Iris pigment epithelial cell (primary cell): ENCODE measurements at places on chromosomes 2 and 18.
A peak's percentile ranks its signal among the peaks of the same experiment; 100 is the strongest.

- DNase-seq: no peak
Observed at GRCh38 chr18:377088-377487, 109.2 kb upstream of the THOC1 start.

DNA sequence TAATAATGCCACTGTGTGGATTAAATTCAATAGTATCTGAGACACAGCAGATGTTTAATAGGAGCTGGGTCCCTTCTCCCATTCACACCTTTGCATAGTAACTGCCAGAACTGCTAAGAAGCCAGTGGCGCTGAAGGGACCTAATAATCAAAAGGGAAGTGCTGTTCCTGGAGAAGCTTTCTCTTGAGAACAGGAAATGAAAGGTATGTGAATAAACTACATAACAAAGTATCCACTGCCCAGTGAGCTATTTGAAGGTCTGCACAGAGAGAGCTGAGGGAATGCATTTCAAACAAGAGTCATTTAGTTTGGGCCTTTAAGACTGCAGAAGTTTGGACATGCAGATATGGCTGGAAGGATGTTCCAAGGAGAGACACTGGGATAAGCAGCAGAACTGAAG, 56.1 kb upstream of the KIDINS220 start:
- DNase-seq: peak; percentile 23

- DNase-seq: peak; percentile 45
Observed at GRCh38 chr2:172215172-172215935, 112.7 kb upstream of the DLX2 start.

GRCh38 chr2:161243905-161244304, 64.3 kb upstream of the PSMD14 start:
- no peak for DNase-seq

DNA sequence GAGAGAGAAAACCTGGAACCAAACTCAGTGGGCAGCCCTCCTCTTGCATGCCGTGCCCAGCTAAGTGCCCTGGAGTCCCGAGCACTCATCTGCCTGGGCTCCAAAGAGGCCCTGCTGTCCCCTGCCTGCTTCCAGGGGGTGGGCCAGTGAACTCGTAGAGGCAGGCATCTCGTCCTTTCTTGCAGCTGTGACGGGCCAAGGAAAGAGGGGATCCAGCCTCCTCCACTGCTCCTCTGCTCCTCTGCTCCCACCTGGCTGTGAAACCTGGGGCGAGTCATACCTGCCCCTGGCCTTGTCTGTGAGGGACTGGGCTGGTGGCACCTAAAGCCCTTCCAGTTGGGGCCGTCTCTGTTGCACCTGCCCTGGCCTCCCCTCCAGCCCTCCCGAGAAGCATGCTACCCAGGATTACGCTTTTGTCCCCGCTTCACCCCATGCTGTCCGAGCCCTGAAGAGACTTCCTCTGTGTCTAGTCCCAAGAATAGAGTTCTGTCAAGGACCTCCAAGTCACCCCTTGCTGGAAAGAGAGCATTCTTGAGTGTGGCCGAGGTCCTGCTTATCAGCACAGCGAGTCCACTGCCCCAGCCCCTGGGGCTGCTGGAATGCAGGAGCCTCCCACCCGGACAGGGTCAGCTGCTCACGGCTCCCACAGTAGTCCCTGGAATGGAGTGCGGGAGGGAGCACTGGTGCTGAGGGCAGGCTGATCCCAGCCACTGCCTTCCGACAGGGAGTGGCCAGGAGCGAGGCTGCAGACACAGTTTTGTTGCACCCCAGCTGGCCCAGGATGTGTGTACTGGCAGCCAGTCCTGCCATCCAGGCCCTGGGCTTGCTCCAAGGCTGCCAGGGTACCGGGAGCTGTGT, 14.3 kb downstream of the KCNK3 start:
- no peak for DNase-seq

- DNase-seq: no peak
Observed at GRCh38 chr2:216678098-216678465, 17.3 kb downstream of the IGFBP5 start.

DNA sequence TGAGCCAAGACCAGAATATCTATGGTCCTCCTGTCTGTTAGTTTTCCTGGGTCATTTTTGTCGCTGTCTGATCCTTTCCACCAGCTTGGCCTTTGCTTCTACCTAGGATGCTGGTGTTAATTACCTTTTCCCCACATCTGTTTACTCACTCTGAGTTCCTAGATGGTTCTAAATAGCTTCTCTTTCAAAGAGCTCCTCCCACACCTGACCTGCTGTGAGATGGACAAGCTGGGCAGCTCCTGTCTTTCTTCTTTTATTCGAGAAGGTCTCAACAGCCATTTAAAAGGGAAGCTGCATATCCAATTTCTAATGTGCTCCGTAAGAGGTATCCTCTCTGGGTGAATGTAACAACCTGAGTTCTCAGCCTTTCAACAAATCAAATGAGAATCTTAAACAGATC, 156.2 kb downstream of the HRH4 start:
- DNase-seq: no peak

DNA sequence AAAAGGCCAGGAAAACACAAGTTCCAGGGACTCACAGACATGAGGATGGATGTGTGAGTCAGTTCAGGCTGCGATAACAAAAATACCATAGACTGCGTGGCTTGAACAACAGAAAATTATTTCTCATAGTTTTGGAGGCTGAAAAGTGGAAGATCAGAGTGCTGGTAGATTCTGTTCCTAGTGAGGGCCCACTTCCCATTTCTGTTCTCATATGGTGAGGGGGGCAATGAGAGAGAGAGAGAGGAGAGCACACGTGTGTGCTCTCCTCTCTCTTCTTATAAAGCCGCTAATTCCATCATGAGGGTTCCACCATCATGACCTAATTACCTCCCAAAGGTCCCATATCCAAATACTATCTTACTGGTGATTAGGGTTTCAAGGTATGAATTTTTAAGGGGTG, 23.0 kb downstream of the KLHL14 start:
- DNase-seq: no peak

DNA sequence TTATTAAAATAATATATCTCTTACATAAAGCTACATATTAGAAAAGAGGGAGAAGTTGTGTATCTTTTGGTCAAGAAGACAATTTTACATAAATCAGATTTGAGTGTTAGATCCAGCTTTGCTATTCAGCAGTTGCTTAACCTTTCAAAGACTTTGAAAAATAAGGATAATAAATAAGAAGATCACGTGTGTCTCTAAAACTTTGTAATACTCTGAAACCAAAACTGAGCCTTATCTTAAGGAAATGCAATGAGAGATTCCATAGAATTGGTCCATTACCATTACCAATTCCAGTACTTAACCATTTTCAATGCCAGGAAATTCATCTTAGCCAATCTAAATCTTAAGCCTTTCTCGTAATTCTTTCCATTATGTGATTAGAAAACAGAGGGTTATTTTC, 89.2 kb upstream of the COL5A2 start:
- peak; percentile 59 for DNase-seq

GRCh38 chr2:172558372-172558771, 2.5 kb downstream of the PDK1 start:
- no peak for DNase-seq

- DNase-seq: peak; percentile 93
Observed at GRCh38 chr18:43780782-43781340, 503.6 kb upstream of the SYT4 start.

- peak; percentile 79 for DNase-seq
Observed at GRCh38 chr2:32864334-32865111, 82.2 kb upstream of the LTBP1 start.

DNA sequence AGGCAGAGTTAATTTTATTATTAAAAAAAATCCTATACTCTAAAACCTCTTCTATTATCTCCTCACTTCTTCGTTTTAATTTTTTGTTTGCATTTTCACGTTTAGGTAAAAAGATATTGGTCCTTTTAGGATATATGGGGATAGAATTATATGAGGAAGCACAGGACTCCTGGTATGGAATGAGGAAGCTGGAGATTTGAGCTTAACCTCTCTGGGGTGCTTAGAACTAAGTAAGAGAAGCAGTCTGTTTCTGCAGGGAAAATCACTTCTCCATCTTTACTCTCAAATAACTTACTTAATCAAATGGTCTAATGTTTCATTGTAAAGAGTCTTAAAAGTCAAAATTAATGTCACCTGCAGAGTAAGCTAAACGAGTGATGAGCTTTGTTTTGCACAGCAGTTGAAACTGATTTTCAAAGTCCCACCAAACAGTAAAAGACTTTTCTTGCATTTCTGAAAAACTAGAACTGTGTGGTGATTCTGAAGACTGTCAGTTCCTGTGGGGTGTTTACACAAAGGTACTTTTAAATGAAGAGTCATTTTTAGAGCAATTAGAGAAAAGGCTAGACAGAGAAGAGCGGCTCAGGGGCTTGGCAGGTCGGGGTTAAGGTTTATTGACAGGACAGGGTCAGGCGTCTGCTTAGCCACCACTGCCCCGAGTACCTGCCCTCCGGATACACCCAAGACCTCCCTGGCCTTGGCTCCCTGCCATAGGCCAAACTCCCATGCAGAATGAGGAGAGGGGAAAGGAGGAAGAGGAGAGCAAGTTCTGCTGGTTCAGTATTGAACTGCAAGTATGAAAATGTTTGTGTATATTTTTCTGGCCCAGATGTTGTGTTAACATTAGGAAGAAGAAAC, 21.6 kb downstream of the METAP1D start:
- DNase-seq: no peak

- DNase-seq: no peak
Observed at GRCh38 chr2:232229911-232230310, 148.6 kb upstream of the ALPP start.

- DNase-seq: peak; percentile 39
Observed at GRCh38 chr18:68462766-68463165, 252.1 kb downstream of the TMX3 start.

GRCh38 chr2:113124984-113125855, 2.2 kb upstream of the IL1RN start:
- DNase-seq: peak; percentile 29

DNA sequence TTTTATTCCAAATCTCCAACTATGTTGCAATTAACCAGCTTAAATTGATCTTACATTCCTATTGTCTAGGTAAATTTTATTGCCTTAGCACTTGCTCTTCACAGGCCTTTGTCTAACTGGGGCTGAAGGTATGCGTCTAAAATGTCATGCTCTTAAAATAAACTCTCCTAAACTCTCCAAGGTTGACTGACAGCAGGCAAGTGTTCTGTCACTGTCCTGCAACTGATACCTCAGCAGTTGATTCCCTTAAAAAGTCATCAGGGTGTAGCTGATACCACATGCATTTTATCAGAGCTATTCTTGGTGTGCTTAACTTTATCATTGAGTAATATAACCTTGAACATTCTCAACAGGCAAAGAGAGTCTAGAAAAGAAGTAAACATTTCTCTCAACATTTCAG, 680 bp downstream of the TTN start:
- DNase-seq: no peak

DNA sequence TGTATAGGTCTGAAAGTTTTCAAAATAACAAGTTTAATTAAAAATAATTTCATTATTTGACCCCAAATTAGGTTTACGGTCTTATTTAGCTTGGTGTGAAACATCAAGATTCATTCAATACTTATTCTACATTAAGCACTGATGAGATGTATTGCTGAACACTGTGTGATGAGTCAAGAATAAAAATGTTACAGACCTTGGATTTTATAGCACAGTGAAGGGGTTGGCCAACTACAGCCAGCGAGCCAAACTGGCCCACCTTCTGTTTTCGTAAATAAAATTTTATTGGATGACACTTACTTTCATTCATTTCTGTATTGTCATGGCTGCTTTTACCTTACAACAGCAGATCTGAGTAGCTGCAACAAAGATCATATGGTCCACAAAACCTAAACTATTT, 8.3 kb downstream of the PPP4R1 start:
- no peak for DNase-seq

DNA sequence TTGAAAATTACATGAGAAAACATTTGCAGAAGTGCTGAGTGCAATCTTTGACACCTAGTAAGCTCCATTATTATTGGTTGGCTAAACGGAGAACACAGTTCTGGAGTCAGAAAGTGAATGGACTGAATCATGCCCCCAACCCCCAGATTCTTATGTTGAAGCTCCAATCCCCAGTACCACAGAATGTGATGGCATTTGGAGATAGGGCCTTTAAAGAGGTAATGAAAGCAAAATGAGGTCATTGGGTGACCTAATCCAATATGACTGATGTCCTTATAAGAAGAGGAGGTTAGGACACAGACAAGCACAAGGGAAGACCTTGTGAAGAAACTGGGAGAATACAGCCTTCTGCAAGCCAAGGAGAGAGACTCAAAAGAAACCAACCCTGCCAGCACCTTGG, 200.9 kb upstream of the EPAS1 start:
- no peak for DNase-seq

DNA sequence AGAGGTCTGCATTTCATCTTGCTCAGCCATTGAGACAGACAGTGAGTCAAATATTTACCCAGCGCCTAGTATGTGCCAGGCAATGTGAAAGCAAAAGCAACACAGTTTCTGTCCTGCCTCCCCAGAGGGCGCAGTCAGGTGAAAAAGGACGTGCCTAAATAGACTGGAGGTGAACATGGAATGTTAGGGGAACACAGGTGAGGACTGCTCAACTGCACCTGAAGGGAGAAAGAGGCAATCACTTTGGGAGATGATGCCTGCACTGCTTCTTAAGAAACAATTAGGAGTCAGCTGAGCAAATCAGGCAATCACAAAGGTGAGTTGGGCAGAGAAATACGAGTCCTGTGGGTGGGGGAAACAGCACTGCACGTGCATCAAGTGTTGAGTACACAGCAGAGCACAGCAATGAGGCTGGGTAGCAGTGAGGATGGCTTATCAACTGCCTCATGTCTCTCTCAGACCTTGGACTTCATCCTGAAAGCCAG, 218.3 kb upstream of the SMAD7 start:
- no peak for DNase-seq

DNA sequence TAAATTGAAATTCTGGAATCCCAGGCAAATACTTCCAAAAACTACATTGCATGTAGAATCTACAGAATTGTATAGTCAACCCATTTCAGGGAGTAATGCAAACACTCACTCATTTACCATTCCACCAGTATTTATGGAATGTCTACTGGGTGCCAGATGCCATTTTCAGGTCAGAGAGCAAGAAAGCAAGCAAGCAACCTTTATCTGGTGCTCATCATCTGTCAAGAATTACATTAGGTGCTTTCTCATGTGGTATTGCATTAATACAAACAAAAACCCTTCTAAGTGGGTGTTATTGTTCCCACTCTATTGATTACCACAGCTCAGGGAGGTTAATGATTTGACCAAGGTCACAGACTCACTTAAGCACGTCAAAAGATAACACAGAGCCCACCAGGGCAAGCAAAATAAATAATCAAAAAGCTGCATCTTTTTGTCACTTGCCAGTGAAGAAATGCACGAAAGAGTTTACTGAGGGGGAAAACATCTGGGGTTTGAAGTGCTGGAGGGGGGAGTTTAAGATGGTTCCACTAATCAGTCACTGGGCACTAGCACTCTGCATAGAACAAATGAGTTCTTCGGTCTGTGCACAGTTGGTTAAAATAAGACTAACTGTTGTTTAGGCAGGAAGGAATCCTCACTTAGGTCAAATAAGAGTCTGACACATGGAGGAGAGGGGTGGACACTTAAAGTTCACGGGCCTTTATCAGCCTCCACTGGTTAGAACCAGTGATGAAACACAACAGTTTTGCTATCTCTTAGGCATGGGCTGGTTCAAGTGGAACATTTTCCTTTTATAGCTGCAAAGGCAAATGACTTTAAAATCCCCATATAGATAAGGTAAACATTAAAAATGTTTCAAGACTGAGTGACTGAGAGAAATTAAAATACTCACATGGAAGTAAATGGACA, 208.8 kb downstream of the CDH2 start:
- DNase-seq: peak; percentile 39
